Fibroblast of mammary gland (primary cell): ENCODE measurements at places on chromosomes 4 and X.

- no peak for DNase-seq
Measured at GRCh38 chrX:69034451-69034850, 130.8 kb downstream of the PJA1 start.

DNA sequence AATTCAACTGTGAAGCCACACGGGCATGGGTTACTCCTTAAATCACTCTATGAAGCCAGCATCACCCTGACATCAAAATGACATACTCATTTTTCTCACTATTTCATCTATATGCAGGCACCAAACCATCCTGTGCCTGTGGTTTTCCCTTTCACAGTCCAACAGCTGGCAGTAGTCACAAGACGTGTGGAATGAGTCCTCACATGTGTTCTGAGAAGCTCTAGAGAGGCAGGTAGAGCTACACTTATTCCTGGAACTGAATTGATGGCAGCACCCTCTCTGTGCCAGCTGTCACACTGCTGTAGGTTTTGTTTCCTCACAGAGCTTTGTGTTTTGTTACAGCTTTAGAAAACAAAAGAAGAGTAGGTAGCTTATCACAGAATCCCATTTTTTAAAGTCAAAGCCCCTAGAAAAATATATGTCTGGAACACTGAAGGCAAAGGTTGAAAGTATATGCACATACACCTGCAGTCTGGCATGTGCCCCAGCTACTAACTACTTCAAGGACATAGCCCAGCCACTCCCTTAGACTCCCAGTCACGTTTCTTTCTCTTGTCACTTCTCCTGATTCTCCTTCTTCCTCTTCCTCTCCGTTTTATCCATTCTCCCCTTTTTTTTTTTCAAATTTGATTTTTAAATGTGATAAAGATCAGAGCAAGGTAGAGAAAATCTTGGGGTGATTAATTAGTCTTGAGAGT is 107.1 kb downstream of the ANXA10 start:
- DNase-seq = no peak

DNA sequence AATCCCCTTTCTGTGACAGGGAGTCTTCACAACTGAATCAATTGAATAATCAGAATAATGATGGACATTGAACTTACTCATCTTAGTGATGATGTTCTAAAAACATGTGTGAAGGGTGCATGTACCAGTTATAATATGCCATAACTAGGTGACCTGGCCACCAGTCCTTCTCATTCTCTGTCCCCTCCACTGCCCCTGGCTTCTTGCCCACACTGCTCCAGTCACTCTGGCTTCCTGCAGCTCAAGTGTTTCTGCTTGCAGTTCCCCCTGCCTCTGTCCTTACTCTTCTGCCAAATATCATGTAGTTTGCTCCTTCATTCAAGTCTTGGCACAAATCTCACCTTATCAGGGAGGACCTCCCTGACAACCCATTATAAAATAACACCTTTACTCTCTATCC is 168.1 kb upstream of the SLC7A11 start:
- no peak for DNase-seq

DNA sequence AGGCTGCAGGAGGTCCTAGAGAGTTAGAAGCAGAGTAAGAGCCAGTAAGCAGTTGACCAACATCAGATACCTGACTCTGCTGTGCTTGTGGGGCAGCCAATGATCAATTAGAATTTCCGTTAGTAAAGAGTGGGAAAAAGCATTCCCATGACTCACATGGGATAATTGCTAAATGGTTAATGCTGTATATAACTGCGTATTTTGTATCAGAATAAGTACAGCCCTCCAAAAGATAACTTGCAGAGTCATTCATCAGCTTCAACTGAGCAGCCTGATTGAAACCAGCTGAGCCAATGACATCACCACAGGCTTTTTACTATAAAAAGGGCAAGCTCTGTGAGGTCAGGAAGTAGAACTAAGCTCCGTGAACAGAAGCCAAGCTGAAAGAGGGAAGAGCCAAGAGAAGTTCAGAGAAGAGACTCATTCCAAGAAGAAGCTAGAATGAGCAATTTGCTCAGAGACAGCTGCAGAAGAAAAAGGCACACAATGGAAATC is 67.9 kb downstream of the PPP3CA start:
- peak; percentile 99 for DNase-seq

DNA sequence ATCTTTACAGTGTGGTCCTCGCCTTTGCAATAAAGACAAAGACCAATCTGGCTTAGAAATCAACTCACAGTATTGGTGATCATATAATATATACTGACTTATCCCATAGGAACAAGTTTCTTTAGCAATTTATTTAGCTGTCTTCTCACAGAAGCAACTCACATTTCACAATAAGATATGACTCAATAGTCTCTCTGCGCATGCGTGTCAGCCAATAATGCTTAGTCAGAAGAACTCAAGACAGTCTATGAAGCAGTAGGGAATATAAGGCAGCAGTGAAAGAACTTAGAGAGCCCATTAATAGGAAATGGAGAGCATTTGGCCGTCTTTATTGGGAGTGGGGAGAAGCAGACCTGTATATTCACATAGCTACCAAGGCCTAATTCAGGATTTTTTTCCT is 216.7 kb downstream of the IL13RA2 start:
- peak; percentile 90 for DNase-seq

DNA sequence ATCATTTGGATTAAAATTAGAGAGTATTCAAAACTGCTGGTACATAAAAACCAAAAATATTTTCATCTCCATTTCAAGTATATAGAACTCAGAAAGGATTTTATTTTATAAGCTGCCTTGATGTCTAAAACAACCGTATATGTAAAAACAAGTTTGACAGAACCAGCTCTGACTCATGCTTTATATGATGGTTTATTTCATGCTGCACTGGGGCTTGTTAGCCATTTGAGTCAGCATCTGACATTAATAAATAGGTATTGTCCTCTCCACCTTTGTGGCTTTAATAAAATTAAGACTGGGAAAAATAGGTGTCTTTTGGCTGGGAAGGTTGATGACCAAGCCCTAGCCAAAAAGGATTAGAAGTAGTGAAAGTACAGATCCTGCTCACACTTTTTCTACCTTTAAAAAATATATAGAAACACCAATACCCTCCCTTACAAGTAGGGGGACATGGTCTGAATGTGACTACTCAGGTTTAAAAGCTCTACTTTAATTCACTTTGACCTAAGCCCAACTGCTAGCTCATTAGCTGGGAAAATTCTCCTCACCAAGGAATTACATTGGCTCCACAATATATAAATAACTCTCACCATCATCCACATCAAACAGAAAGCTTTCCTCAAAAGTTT is 228.1 kb downstream of the ADAMTS3 start:
- DNase-seq = peak; percentile 30

DNA sequence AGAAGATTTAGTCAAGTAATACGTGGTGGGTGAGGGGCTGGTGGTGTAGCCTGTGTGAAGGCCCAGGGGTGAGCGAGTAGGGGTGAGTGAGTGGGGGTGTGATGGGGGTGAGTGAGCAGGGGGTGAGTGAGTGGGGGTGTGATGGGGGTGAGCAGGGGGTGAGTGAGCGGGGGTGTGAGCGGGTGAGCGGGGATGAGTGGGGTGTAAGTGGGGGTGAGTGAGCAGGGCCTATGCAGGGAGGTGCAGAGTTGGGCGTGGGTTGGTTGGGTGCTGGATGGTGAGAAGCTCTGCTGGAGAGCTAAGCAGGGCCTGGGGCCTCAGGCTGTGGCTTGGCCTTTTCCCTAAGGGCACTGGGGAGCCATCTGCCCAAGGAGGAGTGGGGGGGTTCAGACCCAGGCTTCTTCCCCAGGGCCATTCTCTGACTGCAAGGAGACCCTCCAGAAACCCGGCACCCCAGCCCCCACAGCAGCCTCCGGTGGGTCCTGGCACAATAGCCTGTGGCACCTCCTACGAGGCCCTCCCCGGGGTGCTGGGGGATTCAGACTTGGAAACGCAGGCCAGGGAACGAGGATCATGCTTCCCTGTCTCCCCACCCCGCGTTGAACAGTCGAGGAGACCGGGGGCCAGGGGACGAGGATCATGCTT is 30.4 kb downstream of the SH3TC1 start:
- DNase-seq = no peak

- no peak for DNase-seq
Measured at GRCh38 chrX:78944351-78944750, 840 bp upstream of the P2RY10 start.

DNA sequence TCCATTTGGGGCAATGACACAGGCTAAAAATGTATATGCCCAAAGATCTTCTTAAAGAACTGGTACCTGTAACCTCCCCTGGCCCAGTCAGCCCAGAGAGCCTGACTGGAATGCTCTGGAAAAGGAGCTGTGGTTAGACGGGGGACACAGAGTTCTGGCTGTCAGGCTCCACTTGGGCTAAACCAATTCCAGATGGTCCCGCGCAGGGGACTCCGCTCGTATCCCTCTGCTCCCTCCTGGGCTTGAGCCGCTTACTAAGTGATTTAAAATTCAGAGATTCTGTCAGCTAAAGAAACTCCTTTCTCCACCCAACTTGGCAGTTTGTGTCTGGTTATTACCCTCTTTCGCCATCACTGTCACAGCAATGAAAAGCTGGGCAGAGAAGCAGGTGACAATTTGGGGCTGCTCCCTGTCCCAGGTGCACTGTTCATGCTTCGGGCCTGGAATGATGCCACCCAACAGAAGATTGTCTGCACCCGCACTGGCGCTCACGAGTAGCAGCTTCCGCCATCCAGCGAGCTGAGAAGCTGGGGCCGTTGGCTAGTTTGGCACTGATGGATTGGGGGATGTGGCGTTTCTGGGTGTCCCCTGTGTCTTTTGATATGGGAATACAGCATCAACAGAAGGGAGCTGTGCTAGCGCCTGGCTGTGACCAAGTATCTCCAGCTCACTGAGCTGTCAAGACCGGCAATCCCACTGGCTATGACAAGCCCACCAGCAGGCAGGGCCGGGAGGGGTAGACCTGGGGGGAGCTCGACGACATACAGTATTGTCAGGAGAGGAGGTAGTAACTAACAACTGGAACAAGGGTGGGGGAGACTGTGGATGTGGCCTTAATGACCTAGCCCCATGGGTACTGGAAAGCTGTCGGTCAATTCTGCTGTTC is 6.7 kb upstream of the IRAK1 start:
- DNase-seq = peak; percentile 40

- no peak for DNase-seq
Measured at GRCh38 chr4:79977131-79977840, 95.7 kb downstream of the ANTXR2 start.

GRCh38 chrX:14673236-14673635 is 143.9 kb downstream of the GLRA2 start:
- DNase-seq = peak; percentile 33

DNA sequence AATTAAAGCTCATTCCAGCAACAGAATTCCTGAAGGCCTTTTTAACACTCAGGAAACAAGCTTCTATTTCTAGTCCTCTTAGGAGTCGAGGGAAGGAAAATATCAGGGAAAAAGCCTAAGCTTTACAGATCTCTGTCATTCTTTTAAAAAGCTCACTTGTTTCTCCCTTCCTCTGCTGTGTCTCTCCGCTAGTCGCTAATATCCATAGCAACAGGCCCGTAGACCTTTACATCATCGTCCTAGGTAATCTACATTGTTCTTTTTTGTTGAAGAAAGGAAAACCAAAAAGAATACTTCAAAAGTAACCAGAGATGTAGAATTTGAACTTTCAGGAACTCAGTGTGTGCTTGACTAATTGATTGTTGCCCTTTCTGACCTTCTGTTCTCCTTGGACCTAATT is 45.9 kb upstream of the MTMR1 start:
- no peak for DNase-seq

- DNase-seq = no peak
Measured at GRCh38 chr4:155681886-155682285, 15.2 kb downstream of the GUCY1A1 start.

GRCh38 chr4:185654311-185654710 is 119.0 kb upstream of the PDLIM3 start:
- DNase-seq = no peak
